ENCODE measurements at places on chromosomes 16 and 17.
A peak's percentile ranks its signal among the peaks of the same experiment; 100 is the strongest.

DNA sequence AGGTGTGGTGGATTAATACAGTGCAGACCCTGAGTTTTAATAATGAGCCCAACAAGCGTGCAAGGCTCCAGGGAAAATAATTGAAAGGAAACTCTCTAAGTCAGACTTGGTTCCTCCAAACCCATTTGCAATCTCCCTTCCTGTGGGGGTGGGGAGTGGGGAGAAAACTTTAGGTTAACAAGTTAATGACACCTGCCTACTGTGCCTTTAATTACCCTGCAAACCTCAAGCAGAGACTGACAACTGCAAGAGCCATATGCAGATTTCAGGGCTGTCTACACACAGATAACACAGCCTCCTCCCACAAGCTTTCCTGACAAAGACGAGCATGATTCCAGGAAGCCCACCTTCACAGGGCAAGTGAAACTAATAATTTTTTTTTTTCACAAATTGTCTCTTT lies 359.3 kb downstream of the HS3ST4 start:
- no peak for DNase-seq

DNA sequence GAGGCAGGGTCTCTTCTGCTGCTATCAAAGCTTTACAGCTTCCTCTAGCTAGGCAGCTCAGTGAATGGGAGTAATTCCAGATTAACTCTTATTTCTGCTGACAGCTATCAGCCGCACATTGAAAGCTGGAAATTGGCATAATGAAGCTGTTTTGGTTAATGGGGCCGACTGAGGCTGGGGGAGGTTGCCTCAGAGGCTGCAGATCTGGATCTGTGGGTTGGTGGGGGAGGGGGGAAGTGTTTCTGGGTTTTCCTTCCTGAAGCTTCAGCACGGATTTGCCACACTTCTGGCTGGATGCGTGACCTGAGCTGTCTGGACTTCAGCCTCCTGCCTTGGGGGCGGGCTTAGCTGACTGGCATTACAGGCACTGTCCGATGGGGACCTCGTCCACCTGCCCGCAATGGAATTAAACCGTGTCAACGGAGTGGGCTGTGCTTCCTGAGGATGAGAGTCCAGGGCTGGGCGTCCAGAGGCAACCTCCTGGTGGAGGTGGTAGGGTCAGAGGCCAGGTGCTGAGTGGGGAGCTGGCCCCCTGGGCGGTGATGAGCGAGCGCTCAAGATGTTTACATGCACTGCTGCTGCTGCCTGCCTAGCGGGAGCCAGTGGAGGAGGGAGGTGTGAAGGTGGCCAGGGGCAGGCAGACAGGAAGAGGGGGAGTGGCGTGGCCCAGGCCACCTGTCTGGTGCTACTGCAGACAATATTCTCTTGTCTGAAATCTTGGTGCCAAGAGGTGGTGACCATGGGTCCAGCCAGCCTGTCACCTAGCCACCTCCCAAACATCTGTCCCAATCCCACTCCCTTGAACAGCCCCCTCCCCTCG lies 6.7 kb upstream of the ABCC3 start:
- no peak for DNase-seq

- DNase-seq: no peak
Observed at GRCh38 chr16:3050487-3050886, 4.1 kb downstream of the MMP25 start.

DNA sequence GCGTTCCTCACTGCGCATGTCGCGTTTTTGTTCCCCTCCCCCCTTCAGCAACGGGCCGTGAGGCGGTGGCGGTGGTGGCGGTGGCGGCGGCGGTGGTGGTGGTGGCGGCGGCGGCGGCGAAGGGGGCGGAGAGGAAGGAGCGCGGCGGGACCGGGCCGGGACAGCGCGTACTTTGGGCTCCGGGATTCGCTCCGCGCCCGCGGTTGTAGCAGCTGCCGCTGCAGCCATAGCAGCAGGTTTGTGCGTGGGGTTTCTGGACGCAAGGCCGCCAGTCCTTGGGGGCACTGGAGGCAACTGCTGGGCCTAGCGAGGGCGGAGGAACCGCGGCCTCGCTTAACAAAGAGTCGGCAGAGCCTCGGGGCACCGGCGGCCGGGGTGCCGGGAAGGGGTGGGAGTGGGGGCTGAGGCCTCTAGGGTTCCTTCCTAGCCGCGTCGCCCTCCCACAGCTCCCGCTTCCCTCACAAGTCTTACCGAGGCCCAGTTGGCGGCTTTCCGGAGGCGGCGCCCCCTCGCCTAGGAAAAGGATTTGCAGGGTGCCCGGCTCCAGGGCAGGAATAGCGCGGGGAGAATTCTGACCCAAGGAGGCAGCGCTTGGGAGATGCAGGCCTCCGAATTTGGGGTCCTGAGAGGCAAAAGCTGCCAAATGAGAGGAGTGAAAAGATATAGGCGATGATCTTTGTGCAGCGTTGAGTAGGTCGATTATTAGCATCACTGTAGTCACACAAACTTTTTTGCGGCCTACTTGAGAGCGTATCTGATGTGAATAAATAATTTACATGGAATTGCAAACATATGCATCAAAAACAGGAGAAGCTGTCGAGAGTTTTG lies at the start of gene DDX42:
DDX42 (plus strand) TSS at position 30 of the 828 bp plus-strand sequence. CDS start 12,880 bp downstream, outside the sequence.
- DNase-seq: peak; percentile 57

GRCh38 chr16:57802341-57803133 lies at the start of gene KIFC3:
TSS of gene KIFC3 (minus strand) at chr16:57802491. CDS start at chr16:57798243, 4,248 bp downstream.
- peak; percentile 82 for DNase-seq

DNA sequence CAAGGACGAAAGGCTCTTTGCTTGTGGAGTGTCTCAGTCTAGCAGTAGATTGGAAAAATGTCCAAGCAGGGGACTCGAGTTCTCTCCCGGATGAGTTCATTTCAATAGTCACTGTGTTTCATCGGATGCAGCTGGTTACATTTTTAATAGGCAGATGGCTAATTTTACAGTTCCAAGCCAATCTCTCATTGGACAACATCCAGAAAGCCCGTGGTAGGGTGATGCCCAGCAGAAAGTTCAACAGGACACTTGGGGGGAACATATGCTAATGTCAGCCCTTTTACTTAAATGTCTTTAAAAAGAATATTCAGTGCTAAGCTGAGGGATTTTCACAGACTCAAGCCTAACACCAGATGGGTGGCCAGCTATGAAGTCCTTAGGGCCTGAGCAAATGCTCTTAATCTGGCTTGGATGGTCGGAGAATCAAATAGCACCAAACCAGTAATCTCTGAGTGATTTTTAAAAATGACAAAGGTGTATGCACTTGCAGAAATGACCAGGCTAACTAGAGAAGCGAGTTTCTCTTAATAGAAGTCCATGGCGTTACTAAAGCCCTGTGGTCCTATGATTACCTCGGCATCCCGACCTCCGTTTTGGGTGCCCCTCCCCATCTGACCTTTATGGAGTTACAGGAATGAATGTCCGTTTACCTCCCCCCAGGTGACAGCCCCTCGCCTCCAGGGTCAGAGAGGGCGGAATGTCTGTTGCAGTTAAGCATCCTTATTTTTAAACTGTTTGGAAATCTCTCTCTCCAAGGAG lies 289.2 kb upstream of the SALL1 start:
- peak; percentile 41 for DNase-seq

GRCh38 chr17:281365-281999 lies 71.1 kb downstream of the RPH3AL start:
- no peak for DNase-seq

GRCh38 chr16:84548971-84549844 lies 44.7 kb upstream of the MEAK7 start:
- no peak for DNase-seq

DNA sequence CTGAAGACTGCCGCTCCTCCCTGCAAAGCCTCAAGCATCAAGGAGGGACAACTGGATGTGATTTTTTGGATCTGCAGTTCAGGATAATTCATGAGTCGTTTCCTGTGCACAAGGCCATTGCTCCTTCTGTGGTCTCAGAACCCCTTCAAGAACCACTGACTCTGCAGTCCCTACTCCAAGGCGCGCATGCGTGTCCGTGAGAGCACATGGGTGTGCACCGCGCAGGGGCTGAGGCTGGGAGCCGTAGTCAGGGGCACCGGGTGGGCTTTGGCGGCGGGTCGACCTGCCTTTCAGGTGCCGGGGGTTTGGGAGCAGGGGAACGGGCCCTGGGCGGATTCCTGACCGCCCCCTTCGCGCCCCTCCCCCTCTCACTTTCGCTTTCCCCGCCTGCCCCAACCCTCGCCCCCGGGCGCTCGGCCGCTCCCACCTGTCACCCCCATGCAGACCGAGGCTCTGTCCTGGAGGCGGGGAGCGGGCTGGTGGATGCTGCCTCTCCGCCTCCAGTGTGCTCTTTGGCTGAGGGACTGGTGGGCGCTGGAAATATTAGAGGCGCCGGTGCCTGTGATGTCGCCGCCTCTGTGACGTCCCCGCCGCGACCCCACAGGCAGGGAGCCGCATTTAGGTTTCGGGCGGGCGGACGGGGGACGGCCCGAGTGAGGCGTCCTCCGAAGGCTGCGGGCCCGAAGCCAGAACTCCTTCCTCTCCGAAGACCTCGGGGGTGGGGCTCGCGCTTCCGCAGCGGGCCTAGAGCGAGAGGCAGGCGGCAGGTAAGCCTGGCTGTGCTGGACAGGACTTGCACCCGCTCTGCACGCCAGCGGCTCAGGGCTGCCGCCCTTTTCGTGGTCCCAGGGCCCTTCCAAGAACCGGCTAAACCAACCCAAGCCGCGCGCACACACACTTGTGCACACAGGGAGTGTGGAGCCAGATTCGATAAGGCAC lies at the start of gene SPATA32:
SPATA32 (minus strand) TSS at position 518 of the 939 bp plus-strand sequence; CDS start at position 440, 78 bp downstream.
- DNase-seq: no peak

- DNase-seq: no peak
Observed at GRCh38 chr17:31509095-31509804, 117.8 kb downstream of the RAB11FIP4 start.

DNA sequence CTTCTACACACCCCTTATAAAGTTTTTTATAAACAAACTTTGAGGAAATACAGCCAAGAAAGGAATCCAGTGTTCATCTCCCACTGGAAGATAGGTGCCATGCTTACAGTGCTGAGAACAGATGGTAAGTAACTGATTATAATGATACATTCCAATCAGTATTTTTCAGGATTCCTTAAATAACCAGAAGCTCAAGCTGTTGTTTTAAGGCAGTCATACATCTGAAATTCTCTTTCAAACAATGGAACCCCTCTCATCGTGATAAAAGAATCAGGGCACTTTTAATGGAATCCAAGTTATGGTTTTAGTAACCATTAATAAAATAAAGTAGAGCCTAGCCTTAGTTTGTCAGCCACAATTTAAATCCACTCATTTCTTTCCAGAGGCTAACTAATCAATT lies 56.1 kb upstream of the STAC2 start:
- peak; percentile 35 for DNase-seq

DNA sequence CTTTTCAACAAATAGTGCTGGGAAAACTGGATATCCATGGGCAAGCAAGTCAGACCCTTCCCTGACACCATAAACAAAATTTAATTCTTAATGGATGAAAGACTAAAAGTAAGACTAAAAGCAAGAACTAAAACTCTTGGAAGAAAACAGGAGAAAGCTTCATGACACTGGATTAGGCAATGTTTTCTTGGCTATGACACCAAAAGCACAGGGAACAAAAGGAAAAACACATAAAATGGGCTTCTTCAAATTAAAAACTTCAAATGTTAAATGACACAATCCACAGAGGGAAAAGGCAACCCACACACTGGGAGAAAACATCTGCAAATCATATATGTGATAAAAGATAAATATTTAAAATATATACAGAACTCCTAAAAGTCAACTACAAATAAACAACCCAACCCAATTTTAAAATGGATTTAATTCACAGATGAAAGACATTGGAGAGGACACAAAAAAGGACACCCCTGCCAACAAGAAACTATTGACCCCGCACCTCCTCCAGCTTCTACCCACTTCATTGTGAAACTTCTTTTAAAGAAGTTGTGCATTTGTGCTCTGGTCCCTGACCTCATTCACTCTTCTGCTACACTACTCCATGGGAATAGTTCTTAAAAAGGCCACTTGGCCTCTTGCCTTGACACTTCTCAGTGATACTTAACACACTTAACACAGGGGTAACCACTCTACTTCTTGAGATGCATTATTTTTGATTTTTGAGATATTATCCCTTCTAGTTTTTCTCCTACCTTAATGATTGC lies 80.3 kb downstream of the TRIM37 start:
- DNase-seq: no peak

GRCh38 chr17:17491031-17491471 lies 5.1 kb downstream of the RASD1 start:
- no peak for DNase-seq

DNA sequence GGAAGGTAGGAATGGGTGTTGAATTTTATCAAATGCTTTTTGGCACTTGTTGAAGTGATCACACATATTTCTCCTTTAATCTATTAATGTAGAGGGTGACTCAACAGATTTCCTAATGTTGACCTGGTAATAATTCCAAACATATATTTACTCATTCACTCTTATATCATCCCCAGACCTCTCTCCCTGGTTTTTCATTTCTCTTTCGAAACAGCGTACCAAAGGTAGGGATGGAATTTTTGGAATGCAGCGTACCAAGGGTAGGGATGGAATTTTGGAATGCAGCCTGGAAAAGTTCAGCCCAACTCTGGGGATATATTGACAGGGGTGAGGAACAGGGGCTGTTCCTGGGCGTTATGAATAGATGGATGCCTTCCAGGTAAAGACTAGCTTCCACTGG lies 7.3 kb downstream of the KIF18B start:
- no peak for DNase-seq

DNA sequence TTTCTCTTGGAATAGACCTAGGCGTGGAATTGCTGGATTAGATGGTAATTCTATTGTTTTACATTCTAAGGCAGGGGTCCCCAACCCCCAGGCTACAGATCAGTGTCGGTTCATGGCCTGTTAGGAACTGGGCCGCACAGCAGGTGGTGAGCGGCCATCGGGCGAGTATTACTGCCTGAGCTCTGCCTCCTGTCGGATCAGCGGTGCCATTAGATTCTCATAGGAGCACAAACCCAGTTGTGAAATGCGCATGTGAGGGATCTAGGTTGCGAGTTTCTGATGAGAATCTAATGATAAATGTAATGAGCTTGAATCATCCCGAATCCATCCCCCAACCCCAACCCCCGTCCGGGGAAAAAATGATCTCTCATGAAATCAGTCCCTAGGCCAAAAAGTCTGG lies 23.0 kb downstream of the NLRC5 start:
- no peak for DNase-seq

GRCh38 chr16:75624921-75625334 lies 1.8 kb upstream of the ADAT1 start:
- DNase-seq: no peak

DNA sequence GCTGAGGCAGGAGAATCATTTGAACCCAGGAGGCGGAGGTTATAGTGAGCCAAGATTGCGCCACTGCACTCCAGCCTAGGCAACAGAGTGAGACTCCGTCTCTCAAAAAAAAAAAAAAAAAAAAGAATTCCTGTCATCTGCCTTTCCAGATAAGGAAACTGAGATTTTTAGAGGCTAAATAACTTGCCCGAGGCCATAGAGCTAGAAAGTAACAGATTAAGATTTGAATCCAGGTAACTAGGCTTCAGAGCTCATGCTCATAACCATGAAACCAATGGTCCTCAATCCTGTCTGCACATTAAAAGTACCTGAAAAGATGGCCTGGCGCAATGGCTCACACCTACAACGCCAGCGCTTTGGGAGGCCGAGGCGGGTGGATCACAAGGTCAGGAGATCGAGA lies 9.5 kb downstream of the NCBP3 start:
- no peak for DNase-seq

DNA sequence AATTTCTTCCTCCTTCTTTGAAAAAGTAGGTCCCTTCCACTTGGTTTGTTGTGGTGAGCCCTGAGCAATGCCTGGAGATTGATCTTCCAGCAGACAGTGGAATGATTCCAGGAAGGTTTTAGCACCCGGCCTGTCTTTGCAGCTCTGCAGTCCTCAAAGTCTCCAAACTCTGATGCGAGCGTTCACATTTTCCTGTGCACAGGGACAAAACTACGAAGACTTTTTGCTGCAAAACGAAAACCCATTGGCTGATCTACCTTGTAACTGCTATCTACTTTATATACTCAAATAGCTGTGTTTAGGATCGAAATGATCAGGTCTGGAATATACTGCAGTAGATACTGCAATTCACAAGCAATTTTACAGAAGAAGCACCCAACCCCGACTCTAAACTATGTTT lies 21.7 kb downstream of the G6PC1 start:
- DNase-seq: no peak
